ENCODE measurements at places on chromosomes 13 and 19. TPM values are rescaled to one million over a fixed set of nuclear protein-coding genes. Genes with fewer than 3 reads are reported as not detected.

The PTPRH gene
- total RNA-seq: 0.56 TPM

GRCh38 chr13:52832313-52832712, 16.1 kb downstream of the PCDH8 start:
- no peaks in the 10 kb centered on the region for H3K36me3 ChIP-seq
- no peak overlapping the region for H3K27ac ChIP-seq
- no peak overlapping the region for H3K4me3 ChIP-seq
- no peaks in the 10 kb centered on the region for H3K27me3 ChIP-seq

- no peaks in the 10 kb centered on the region for H3K27me3 ChIP-seq
- no peaks in the 10 kb centered on the region for H3K4me1 ChIP-seq
- H3K36me3 ChIP-seq: no peaks in the 10 kb centered on the region
- DNase-seq: no peak
- no peak overlapping the region for H3K4me3 ChIP-seq
- H3K27ac ChIP-seq: no peak overlapping the region
Observed at GRCh38 chr13:86098511-86098910, 299.3 kb upstream of the SLITRK6 start.

The SCEL gene
- total RNA-seq: not detected

The CGB3 gene
- total RNA-seq: not detected

The ZNF541 gene
- not detected for total RNA-seq

GRCh38 chr13:110978390-110978789, 63.5 kb upstream of the ANKRD10 start:
- H3K27me3 ChIP-seq: no peaks in the 10 kb centered on the region
- H3K4me1 ChIP-seq: no peaks in the 10 kb centered on the region
- DNase-seq: no peak
- no peak overlapping the region for H3K4me3 ChIP-seq

The CEACAM7 gene
- total RNA-seq: not detected

The CERS1 gene
- 6.9 TPM for total RNA-seq

DNA sequence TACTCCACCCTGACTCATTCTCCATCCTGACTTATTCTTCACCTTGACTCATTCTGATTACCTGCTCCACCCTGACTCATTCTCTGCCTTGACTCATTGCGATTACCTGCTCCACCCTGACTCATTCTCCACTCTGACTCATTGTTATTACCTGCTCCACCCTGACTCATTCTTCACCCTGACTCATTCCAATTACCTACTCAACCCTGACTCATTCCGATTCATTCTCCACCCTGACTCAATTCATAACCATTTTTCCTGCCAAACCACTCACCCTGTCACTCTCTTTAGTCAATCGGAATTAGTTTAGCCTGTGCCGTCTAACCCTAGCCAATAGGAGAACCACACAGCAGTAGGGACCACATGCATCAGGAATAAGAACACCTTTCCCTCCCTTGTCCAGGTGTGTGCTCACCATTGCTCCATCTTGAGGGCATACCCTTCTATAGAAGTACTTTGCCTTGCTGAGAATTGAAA, 1227.4 kb upstream of the PCDH20 start:
- no peak for DNase-seq
- no peaks in the 10 kb centered on the region for H3K36me3 ChIP-seq
- no peaks in the 10 kb centered on the region for H3K27me3 ChIP-seq
- no peaks in the 10 kb centered on the region for H3K4me1 ChIP-seq
- no peak overlapping the region for H3K27ac ChIP-seq

GRCh38 chr13:98406971-98407370, 169.9 kb downstream of the STK24 start:
- H3K27ac ChIP-seq: no peak overlapping the region
- H3K36me3 ChIP-seq: no peaks in the 10 kb centered on the region
- no peak for DNase-seq
- H3K27me3 ChIP-seq: no peaks in the 10 kb centered on the region
- H3K4me1 ChIP-seq: no peaks in the 10 kb centered on the region
- H3K4me3 ChIP-seq: no peak overlapping the region

- DNase-seq: no peak
- H3K4me3 ChIP-seq: no peak overlapping the region
Observed at GRCh38 chr13:27481766-27482165, 31.4 kb upstream of the MTIF3 start.

DNA sequence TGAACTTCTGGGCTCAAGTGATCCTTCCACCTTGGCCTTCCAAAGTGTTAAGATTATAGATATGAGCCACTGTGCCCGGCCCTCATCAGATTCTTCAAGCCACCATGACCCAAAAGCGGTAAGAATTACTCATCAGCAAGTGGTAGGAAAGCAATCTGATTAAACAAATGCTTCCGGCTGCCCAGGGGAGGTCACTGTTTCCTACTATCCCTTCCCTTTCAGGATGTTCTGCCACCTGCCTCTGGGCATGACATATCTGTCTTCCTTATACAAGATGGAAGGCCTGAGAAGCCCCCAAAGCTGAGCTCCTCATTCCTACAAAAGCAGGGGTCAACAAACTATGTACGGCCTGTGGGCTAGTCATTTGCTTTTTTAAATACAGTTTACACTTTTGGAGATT, 7.0 kb downstream of the ABHD8 start:
- DNase-seq: no peak
- no peak overlapping the region for H3K4me3 ChIP-seq
- no peaks in the 10 kb centered on the region for H3K27me3 ChIP-seq

GRCh38 chr19:8593931-8594330, 16.6 kb downstream of the ADAMTS10 start:
- H3K27ac ChIP-seq: no peak overlapping the region
- no peaks in the 10 kb centered on the region for H3K36me3 ChIP-seq
- peaks cover 4% of the 10 kb centered on the region for H3K27me3 ChIP-seq
- peaks cover 5% of the 10 kb centered on the region for H3K4me1 ChIP-seq
- no peak for DNase-seq

The CEACAM20 gene
- total RNA-seq: not detected

- no peak for DNase-seq
- H3K36me3 ChIP-seq: no peaks in the 10 kb centered on the region
- H3K4me1 ChIP-seq: no peaks in the 10 kb centered on the region
Observed at GRCh38 chr13:103799028-103799427, 732.8 kb upstream of the SLC10A2 start.

Measured in gastrocnemius medialis (tissue), 4 donors.